ENCODE measurements at places on chromosomes 3 and 15. TPM values are rescaled to one million over a fixed set of nuclear protein-coding genes. Genes with fewer than 3 reads are reported as not detected.

The PRSS50 gene
- polyA plus RNA-seq: 0.19 TPM

The CKMT1A gene
- 19.9 TPM for polyA plus RNA-seq

The SAMMSON gene
- not detected for polyA plus RNA-seq

The DNAH12 gene
- not detected for polyA plus RNA-seq

The FANCD2OS gene
- not detected for polyA plus RNA-seq

The GOLGA8H gene
- 0.43 TPM for polyA plus RNA-seq

The USP50 gene
- polyA plus RNA-seq: not detected

The GHSR gene
- polyA plus RNA-seq: not detected

- DNase-seq: no peak
These were observed 74.5 kb upstream of the BLM start for GRCh38 chr15:90642464-90643300.

GRCh38 chr3:72151465-72152238, 366.7 kb upstream of the PROK2 start:
- no peak for DNase-seq

GRCh38 chr15:92061511-92062195, 208.1 kb downstream of the SLCO3A1 start:
- DNase-seq: no peak

GRCh38 chr3:52167240-52167639, 13.0 kb upstream of the POC1A start:
- no peak for DNase-seq

DNA sequence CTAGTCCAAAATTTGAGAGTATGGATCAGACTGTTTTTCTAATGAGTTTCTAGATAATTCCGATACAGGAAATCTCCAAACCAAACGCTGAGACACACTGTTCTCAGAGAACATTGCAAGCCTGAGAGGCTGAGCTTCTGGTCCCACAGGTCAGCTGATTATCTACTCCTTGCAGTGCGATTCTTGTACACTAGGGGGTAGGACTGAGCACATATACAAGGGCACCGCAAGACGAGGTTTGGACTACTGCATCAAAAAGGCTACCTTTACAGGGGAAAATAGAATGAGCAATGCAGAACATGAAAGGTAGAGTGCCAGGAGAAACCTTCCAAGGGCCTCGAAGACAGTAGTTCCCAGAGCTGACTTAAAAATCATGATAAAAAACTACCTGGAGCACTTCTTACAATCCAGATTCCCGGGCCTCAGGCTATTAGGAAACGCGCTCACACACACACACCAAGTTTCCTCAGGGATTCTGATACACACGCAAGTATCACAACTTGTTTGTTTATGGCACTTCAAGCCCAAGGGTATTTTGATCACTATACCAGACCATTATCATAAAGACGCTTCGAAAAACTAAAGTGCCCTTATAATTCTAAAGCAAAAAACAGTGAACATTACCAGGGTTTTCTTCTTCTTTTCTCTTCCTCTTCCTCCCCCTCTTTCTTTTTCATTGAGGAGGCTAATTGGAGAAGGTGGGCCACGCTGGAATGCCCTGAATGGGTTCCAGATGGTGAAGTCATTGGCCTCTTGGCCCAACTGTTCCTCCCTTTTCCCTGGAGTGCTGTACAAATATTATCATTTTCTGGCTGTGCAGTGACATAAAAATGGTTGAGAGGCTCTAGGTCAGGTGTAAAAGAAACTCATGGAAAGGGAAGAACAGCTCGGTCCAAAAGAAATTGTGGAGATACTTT, 61.8 kb downstream of the SLC12A8 start:
- no peak for DNase-seq

DNA sequence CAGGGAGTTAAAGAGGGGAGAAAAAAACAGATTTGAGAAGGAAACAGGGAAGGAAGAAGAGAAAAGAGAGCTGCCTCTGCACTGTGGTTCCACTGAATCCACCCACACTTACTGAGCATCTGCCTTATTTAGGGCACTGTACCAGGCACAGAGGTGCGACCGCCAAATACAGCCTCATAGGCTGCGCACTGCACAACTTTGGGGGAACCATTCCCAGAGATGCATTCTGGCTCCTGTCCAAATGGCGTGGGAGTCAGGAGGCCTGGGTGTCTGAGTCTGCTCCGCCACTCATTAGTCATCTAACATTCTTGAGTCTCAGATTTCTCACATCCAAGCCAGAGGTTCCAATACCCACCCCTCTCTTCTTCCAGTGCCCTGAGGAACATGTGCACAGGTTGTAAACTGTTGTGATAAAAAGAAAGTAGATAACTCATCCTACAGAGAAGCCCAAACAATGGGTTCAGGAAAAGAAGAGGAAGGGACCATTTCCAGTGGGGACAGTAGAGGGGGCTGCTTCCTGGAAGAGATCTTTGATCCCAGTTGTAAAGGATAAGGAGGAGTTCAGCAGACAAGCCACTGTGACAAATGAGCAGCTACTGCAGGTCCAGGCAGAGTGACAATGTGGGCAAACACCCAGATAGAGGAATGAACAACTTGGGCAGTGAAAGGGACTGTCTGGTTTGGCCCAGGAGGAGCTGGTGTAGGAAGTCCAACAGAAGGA, 254.6 kb downstream of the UACA start:
- no peak for DNase-seq

DNA sequence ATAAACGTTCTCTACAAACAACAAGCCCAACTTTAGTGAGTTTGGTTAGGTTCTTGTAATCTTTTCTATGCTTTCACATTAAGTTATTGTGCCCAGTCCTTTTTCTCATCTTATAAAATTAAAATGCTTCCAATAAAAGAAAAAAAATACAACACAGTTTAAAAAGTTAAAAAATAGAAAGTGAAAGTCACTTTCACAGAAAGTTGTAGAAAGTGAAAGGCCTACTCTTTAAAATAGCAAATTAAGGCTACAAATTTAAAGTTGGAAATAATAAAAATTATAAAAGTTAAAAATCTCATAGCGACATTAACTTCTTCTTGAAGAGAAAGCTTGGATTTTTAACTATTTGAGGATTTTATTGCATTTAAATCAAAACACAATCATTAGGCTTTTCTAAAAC, 35.9 kb downstream of the CD47 start:
- DNase-seq: no peak

GRCh38 chr3:42711491-42712343, 9.1 kb upstream of the HHATL start:
- no peak for DNase-seq

DNA sequence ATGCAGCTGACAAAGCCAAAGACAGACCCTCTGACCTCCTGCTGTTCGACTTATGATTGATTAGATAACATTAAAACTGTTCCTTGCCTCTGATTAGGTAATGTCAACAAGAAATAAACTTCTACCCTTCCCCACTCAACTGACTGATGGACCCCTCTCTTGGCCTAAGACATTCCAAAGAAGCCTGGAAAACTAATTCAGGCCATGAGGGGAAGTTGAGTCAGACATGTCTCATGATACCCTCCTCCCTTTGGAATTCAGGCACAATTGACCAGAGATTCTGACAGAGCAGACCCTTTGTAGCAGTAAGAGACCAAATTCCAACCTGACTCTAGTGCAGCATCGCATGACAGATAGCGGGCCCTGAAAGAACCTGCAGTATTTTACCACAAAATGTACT, 354.5 kb downstream of the OCA2 start:
- no peak for DNase-seq

- peak; percentile 37 for DNase-seq
These were observed 89.6 kb upstream of the TSEN2 start for GRCh38 chr3:12394569-12395271.

DNA sequence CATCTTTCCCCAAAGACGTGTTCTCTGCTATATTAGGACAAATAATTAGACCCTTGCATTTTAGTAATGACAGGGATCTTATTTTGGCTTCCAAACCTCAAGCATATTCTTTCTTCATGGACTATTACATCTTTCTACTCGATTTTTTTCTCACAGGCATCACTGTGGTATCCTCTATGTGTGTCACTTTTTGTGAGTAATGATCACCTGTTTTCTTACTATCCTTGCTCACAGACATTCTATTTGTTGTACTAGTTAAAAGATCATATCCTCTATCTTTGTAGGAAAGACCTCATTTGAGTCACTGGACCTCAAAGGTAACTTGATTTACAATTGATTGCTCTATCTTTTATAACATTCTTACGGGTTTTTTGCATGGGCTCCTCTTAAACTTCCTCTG, 6.8 kb downstream of the C3orf80 start:
- no peak for DNase-seq

GRCh38 chr3:25831578-25831977, 41.7 kb downstream of the OXSM start:
- DNase-seq: peak; percentile 15

- DNase-seq: no peak
These were observed 26.4 kb downstream of the ADCY5 start for GRCh38 chr3:123422457-123422856.

- DNase-seq: peak; percentile 92
These were observed 39.3 kb downstream of the PLD1 start for GRCh38 chr3:171770689-171771620.

DNA sequence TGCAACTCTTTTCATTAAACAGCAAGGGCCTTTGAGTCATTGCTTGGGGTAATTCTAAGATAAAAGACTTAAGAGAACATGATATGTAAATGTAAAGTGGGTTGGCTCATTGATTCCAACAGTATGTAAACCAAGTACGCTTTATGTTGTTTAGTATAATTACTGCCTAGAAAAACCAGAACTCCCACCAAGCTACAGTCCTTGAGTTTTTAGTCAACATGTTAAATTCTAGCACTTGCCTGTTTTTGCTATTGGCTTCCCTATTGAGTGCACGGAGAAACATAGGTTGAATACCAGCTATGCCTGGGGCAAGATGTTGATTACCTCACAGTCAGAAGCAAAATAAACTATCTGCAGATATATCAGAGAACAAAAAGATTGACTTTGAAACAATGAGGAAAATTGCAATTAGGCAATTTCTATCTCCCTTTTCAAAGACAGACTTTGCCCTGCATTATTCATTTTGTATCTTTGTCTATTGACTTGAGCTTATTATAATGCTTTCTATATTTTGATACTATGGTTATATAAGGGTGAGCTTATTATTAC, 179.3 kb downstream of the ZPLD1 start:
- DNase-seq: no peak

All from kidney (tissue), 22 donors.